Right atrium auricular region (tissue), 2 donors: ENCODE measurements at places on chromosomes 5 and 9. TPM values are rescaled to one million over a fixed set of nuclear protein-coding genes. Genes with fewer than 3 reads are reported as not detected.

The ZNF346 gene
- total RNA-seq, result 8.5 TPM

The ACTBL2 gene
- total RNA-seq, result not detected

The FREM1 gene
- 2.2 TPM for total RNA-seq

The FIBCD1 gene
- total RNA-seq, result 0.20 TPM

The MRPS2 gene
- total RNA-seq, result 72.5 TPM

DNA sequence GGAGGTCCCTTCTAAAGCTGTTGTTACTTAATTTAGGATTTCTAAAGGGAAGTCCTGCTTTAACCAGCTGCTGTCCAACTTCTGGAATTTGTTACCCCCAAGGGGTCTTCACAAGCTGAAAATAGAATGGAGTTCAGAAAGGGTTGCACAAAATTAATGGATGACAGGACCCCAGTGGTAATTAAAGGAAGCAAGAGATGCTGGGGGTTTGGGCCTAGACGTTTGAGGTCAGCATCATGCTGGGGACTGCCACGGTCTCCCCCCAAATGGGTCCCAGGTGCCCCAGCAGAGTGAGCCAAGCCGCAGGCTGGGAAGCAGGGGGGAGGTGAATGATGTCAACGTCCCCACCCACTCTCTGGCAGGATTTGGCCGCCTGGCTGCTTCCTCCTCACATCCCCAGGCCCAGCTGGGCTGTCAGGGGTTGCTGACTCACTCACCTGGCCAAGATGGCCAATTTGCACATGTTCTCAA lies 97.5 kb upstream of the ARAP3 start:
- no peak overlapping the region for H3K27ac ChIP-seq
- H3K4me1 ChIP-seq, result peaks cover 19% of the 10 kb centered on the region
- no peaks in the 10 kb centered on the region for H3K27me3 ChIP-seq
- no peak for DNase-seq
- no peaks in the 10 kb centered on the region for H3K36me3 ChIP-seq

DNA sequence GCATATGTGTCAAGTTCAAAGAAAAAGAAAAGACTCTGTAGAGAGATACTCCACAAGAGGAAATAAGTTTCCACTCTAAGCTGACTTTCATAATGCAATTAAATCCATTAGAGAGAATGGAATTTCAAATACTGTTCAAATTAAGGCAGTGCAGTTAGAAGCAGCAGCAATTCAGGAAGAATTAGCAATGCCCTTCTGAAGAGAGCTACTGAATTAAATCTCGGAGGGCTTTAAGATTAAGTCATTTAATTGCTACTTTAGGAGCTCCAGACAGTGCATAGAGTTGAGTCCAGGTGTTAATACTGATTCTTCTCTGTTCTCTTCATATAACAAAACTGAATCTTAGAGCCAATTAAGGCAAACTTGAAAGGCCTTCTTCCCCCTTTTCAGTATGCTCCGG lies 8.5 kb downstream of the CDH12 start:
- no peak overlapping the region for H3K27ac ChIP-seq
- no peaks in the 10 kb centered on the region for H3K4me1 ChIP-seq
- H3K36me3 ChIP-seq, result no peaks in the 10 kb centered on the region
- no peak overlapping the region for H3K4me3 ChIP-seq
- H3K27me3 ChIP-seq, result no peaks in the 10 kb centered on the region

DNA sequence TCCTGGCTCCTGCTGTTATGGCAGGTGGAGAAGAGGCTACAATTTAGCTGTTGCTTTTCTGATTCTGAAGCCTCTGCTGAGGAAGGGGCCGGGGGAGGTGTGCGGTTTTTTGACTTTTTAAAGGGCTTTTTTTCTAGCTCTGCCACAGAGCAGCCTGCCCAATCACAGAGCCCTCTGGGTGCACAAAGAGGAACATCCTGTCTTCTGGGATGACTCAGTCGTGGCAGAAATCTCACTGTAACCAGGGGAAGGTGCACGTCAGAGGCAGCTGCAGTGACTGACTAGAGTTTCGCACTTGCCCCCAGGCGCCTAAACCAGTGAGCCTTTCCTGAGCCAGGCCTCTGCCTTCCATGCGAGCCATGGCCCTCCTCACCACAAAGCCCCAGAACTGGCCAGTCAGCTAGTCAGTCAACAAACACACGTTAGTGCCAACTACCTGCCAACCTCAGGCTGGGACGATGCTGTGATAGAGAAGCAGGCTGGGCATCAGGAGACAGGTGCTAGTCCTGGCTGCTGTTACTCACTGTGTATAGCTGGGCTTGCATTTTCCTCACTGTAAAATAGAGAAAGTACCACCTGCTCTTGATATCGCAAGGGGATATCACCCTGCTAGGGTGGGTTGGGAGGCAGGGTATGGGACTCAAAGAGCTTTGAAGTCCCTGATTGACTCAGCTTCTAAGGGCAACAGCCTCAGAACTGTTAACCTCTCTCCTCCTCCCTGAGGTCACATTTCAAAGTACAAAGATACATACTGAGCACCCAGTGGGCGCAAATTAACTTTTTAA lies 2.2 kb downstream of the AKNA start:
- H3K27ac ChIP-seq, result peak overlapping the region; percentile 86
- no peaks in the 10 kb centered on the region for H3K27me3 ChIP-seq
- no peaks in the 10 kb centered on the region for H3K36me3 ChIP-seq
- DNase-seq, result peak; percentile 83
- no peaks in the 10 kb centered on the region for H3K4me1 ChIP-seq

GRCh38 chr9:127875306-127875966 lies 2.0 kb downstream of the AK1 start:
- DNase-seq, result no peak
- peak overlapping the region; percentile 93 for H3K27ac ChIP-seq
- no peaks in the 10 kb centered on the region for H3K27me3 ChIP-seq
- peaks cover 2% of the 10 kb centered on the region for H3K4me1 ChIP-seq

DNA sequence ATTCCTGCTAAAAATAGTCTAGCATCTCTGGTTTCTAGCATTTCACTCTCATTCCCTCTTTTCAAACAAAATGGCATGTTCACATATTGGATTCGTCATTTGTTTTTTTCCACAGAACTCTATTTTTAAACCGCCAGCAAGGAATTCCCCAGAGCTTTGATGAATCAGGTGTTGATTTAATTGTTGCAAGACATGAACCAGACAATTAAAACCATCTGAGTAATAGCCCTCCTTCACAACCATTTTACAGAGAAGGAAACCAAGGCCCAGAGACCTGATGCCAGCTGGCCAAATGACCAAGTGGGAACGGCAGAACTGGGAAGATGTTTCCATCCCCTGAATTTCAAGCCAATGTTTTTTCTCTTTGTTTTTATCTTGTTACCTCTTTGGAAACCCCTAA lies 167.0 kb downstream of the CAAP1 start:
- no peak for DNase-seq
- no peaks in the 10 kb centered on the region for H3K27me3 ChIP-seq
- H3K4me1 ChIP-seq, result no peaks in the 10 kb centered on the region
- no peak overlapping the region for H3K4me3 ChIP-seq
- H3K36me3 ChIP-seq, result no peaks in the 10 kb centered on the region
